ENCODE measurements at places on chromosomes 11 and 22.

- DNase-seq: no peak
Observed at GRCh38 chr11:63920126-63920938, 3.4 kb upstream of the RCOR2 start.

DNA sequence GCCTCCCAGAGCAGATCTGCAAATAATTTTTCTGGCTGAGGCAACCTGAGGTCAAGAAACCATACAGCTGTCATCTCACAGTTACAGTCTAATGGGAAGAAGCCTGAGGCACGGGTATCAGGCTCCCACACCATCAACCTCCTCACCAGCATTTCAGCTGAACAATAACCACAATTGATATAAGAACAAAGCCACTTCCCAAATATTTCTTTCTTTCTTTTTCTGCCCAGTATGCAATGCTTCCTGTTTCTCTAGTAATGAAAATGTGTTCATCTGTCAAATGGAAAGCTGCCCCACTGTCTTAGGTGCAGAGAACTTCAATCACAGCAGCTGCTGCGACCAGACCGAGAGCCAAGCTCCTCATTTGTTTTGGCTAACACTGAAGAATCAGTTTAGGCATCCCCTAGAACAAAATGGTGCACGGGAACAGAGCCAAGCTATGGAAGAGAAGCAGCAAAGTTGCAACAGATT lies 108.4 kb downstream of the BLID start:
- no peak for DNase-seq

GRCh38 chr11:3903207-3903896 lies 47.9 kb downstream of the STIM1 start:
- DNase-seq: no peak

DNA sequence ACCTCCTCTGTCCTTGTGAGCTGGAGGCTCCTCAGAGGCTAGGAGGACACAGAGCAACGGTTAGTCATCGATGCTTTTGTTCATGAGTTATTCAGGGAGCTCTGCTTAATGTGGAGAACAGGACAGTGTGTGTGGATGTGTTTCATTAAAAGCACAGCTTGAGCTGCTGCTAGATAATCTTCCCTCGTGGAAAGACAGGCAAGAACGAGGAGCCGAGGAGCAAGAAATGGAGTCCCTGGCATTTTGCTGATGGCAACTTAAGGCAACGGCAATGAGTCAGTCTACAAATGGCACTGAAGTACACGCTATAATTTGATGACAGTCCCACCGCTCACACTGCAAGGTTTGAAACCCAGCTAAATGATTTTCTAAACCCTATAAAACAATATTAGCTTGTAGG lies 106.2 kb downstream of the IGLL1 start:
- no peak for DNase-seq

GRCh38 chr11:6745018-6745417 lies 26.8 kb downstream of the OR2AG2 start:
- no peak for DNase-seq

DNA sequence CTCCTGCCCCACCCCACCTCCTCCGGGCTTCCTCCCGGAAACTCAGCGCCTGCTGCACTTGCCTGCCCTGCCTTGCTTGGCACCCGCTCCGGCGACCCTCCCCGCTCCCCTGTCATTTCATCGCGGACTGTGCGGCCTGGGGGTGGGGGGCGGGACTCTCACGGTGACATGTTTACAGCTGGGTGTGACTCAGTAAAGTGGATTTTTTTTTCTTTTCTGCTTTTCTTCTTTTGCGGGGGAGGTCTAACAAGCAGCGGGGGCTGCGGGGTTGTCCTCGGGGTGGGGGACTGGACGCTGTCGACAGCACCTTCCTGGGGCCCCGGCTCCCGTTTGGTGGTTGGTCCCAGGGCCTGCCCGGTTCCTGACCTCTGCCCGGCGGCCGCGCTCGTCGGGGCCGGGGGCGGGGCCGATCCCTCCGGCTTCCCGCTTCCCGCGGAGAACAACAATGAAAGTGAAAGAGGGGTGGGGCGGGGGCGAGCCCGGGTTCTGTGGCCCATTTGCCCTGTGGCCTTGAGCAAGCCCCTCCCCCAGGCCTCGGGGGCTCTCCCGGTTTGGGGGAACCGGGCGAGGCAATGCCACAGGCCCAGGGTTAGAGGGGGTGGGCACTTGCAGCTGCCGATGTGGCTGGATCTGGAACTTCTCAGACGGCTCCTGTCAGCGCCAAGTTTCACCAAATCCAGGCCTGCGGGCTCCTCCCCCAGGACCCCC lies 975 bp upstream of the MDK start:
- peak; percentile 66 for DNase-seq

- no peak for DNase-seq
Observed at GRCh38 chr22:47627556-47628253, 865.3 kb downstream of the TBC1D22A start.

GRCh38 chr22:17969701-17970113 lies 54.7 kb downstream of the MICAL3 start:
- DNase-seq: no peak

DNA sequence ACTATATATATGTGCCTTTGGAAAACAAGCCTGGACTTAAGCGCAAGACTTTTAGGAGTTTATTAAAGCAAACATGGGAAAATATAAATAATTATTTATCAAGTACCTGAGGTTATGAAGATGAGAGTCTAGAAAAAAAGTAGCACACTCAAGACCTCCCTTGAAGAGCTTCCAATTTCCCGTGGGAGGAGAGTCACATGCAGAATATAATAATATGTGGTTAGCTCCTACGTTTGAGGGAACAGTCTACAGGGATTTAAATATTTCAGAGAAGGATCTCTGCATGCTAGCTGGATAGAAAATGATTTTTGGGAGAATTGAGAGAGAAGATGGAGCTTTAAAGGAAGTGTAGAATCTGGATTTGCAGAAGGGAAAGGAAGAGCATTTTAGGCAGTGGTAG lies 183.8 kb downstream of the SWAP70 start:
- no peak for DNase-seq

- DNase-seq: no peak
Observed at GRCh38 chr11:44014968-44015623, 32.7 kb upstream of the ACCSL start.

DNA sequence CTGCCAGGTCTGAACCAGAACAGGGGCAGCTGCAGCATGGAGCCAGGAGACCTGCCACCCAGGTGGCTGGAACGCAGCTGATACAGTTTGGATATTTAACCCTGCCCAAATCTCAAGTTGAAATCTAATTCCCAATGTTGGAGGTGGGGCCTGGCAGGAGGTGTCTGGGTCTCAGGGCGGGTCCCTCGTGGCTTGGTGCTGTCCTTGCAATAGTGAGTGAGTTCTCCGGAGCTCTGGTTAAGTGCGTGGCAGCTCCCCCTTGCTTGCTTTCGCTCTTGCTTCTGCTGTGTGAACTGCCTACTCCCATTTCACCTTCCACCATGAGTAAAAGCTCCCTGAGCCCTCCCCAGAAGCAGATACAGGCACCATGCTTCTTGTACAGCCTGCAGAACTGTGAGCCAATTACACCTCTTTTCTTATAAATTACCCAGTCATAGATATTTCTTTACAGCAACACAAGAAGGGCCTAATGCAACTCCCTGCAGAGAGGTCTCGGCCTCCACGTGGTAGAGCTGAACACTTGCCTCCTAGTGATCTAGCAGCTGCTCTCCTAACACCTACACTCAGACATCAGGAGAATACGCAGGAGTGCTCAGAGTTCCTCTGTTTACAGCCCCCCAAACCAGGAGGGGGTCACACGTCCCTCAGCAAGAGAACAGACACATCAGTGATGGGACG lies 203.7 kb downstream of the CTTN start:
- DNase-seq: no peak

- DNase-seq: no peak
Observed at GRCh38 chr11:60838132-60838531, 3.8 kb upstream of the CCDC86 start.

GRCh38 chr11:107562647-107563208 lies 2.8 kb downstream of the ALKBH8 start:
- DNase-seq: no peak

DNA sequence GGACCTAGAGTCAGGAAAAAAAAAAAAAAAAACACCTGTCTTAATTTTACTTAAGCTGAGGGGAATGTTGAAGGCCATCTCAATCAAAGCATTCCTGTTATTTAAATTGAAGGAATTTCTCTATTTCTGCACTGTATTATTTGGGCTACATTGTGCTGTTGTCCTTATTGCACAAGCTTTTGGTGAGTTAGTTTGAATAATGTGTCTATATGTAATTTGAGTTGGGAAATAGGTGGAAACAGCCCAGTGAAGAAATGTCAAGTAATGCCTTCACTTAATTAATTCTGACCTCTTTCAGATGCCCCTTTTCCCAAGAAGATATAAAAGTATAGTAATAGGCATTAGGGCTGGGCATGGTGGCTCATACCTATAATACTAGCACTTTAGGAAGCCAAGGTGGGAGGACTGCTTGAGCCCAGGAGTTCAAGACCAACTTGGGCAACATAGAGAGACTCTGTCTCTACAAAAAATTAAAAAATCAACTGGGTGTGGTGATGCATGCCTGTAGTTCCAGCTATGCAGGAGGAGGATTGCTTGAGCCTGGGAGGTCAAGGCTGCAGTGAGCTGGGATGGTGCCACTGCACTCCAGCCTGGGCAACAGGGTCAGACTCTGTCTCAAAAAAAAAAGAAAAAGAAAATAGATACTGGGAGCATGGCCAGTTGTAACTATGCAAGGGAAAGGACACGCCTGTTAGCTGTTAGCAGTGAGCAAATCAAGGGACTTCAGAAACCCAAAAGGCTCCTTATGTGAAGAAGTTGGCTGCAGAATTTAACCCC lies 34.9 kb downstream of the OR10A6 start:
- DNase-seq: no peak

- DNase-seq: no peak
Observed at GRCh38 chr11:64361659-64362058, 2.7 kb downstream of the RPS6KA4 start.

DNA sequence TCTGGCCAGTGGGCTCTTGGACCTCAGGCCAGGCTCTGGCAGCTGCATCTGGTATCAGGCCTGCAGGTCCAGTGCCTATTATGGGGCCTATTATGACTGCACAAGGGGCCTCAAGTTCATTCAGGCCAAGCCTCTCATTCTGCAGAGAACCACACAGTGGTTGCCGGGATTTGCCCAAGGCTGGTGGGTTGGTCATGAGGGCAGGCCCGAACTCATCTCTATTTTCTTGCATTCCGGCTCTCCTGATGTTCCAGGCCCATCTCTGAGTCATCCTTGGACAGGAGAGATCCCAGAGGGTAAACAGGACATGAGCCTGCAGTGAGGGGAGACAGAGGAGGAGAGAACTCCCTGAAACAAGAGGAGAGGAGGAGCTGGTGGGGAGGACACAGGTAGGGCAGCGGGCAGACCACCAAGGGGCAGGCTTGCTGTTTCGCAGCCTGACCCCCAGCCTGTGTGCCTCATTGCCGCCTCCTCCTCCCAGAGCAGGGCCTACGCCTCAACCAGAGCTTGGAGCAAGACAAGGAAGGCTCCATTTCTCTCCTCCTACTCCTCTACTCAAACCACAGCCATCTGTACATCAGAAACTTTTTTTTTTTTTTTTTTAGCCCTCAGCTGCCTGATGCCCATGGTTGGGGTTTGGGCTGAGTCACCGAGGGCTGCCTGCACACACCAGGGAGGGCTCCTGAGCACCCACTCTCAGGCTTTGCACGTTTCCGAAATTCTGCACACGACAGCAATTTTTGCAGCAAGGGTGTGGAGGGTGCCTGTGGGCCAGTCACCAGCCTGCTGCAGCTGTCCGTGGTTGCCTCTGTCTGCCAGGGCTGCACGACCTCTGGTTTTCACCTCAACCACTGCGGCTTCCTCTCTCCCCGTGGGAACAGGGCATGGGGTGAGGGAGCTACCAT lies 12.7 kb upstream of the TREH start:
- peak; percentile 65 for DNase-seq

DNA sequence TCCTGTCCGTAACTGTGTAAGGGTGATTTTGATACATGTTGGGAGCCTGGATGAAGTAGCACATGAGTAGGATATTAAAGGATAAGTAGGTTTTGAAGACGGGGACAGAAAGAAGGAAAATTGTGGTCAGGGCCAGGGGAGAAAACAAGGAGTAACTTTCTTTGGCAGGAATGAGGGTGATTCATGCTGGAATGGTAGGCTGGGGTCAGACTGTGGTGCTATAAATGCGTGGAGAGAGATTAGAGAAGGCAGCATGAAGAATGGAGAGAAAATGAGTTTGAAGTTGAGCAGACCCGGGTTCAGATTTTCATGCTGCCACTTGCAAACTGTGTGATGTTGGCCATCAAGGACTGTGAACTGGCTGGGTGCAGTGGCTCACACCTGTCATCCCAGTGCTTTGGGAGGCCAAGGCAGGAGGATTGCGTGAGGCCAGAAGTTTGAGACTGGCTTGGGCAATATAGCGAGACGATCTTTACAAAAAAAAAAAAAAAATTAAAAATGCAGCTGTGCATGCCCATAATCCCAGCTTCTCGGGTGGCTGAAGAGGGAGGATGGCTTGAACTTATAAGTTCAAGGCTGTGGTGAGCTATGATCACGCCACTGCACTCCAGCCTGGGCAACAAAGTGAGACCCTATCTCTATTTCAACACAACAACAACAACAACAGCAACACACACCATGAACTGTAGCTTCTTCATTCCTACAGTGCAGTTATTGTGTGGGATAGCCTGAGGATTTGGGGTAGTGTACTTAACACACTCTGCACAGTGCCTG lies 22.3 kb downstream of the ZBTB16 start:
- DNase-seq: no peak

GRCh38 chr22:20569059-20570058 lies 61.9 kb downstream of the MED15 start:
- peak; percentile 64 for DNase-seq

DNA sequence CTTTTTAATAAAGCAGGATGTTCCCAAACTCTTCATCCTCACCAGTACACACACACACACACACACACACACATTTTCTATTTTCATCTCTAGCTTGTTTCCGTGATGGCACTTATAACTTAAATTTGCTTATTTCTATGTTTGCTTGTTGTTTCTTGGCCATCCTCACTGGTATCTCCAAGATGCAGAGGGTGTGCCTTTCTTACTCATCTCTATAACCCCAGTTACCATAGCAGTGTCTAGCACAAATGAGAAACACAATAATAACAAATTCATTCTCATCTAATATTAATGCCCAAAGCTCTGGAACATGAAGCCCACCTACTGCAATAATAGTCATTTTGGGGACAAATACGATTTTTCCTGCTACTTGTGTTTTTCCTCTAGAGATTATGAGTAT lies 156.3 kb downstream of the GRM5 start:
- no peak for DNase-seq

DNA sequence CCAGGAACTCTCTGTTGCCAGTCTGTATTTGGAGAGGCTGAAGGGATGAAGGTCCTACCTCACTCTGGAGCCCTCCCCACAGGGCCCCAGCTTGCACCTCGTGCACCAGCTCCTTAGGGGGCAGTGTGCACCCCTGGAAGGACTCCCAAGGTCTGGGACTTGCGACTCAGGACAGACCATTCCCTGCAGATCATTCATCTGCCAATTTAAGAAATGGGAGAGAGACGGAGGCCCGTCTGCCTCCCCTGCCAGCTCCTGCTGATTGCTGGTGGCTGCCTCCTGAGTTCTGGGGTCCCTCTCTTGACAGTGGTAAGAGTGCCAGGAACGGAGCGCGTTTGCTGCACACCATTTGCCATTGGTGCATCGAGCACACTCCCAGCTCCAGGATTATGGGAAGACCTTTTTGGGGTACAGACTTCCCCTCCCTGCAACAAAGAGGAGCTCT lies 27.4 kb upstream of the MALAT1 start:
- DNase-seq: no peak

GRCh38 chr11:102792604-102793003 lies 5.4 kb downstream of the MMP1 start:
- DNase-seq: no peak

- DNase-seq: no peak
Observed at GRCh38 chr11:18264035-18264434, 2.0 kb upstream of the SAA1 start.
